ENCODE measurements at places on chromosomes 5 and 9.

DNA sequence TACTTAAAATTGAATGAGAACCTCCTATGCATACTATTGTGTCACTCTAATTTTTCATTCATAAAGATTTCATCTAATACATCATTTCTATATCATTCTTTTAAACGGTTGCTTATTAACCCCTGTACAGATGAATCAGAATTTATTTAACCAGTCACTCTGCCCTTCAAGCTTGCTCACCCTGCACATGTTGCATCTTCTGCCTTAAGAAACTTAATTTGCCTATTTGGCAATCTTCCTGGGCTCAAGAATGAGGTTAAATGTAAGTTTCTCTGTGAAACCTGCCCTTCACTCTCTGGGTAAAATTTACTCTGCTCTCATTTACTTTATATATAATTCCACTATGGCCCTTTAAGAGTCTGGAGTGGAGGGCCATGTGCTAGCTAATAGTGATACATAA lies 434.7 kb upstream of the ZNF608 start:
- DNase-seq = no peak

GRCh38 chr9:94799578-94800264 lies 73.2 kb downstream of the AOPEP start:
- no peak for DNase-seq

GRCh38 chr9:125747765-125748445 lies 732 bp downstream of the PBX3 start:
- DNase-seq = no peak

GRCh38 chr9:81035171-81035570 lies 654.2 kb downstream of the TLE1 start:
- DNase-seq = peak; percentile 68

- DNase-seq = no peak
These were observed 391.8 kb downstream of the ARHGEF28 start for GRCh38 chr5:74017786-74018211.

- DNase-seq = no peak
These were observed 20.2 kb downstream of the FUBP3 start for GRCh38 chr9:130599625-130600024.

DNA sequence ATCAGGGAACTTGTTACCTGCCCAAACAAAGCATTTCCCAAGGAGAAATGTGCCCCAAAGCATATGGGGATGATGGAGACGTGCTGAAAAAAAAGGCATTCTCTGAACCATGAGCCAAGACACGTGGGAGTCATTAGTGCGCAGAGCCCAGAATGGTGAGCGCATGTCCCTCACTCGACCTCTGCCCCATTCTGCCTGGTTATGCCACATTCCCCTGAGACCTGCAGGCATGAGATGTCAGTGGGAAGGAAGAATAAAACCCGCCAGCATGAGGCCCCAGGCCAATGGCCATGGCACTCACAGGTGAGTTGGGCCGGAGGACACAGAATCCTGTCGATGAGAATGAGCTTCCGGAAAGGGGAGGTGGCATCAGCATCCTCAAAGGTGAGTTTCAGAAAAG lies 228.9 kb downstream of the CDK5RAP2 start:
- no peak for DNase-seq

GRCh38 chr5:125011419-125011818 lies 265.0 kb upstream of the ZNF608 start:
- no peak for DNase-seq

- peak; percentile 41 for DNase-seq
These were observed 104.9 kb downstream of the CFAP90 start for GRCh38 chr5:7745882-7746610.

DNA sequence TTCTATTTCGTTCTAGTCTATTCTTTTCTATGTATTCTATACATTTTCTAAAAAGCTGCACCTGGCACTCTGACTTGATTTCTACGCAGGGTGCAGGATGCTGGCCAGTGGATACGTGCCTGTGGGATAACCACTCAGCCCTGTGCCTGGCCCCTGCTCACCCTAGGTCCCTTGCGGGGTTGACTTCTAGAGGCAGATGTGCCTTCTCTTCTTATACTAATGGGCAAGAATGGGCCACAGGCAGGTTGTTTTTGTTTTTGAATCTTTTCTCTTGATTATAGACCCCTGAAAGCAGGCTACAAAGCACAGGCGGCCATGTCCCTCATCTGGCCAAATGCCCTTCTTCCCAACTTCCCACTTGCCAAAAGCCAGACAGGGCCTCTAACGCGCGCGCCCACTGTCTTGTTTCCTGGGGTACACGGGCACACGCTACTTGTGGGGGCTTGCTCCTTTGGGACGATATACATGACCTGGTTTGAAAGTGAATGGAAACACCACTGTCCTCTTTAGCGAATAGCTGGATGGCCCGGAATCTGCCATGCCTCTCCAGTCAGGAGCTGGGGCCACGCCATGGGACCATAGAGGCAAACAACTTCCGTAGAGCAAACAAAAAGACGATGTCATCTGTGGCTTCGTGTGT lies 162.7 kb upstream of the IRX2 start:
- DNase-seq = no peak

DNA sequence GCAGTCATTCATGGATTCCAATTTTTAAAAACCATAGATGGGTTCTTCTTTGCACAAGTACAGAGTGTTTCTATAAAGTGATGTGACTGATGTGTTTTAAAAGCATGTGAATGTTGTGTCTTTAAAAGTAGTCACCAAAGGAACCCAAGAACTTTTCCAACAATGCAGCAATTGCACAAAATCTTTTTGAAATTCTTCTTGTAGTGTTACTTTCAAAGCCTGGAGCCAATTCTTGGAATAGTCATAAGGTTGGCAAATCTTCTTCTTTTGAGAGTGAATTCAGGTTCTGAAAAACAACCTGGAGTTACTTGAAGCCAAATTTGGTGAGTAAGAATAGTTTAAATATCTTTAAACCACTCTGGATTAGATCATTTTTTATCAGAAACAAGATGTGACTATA lies 10.5 kb downstream of the GRAMD2B start:
- no peak for DNase-seq

DNA sequence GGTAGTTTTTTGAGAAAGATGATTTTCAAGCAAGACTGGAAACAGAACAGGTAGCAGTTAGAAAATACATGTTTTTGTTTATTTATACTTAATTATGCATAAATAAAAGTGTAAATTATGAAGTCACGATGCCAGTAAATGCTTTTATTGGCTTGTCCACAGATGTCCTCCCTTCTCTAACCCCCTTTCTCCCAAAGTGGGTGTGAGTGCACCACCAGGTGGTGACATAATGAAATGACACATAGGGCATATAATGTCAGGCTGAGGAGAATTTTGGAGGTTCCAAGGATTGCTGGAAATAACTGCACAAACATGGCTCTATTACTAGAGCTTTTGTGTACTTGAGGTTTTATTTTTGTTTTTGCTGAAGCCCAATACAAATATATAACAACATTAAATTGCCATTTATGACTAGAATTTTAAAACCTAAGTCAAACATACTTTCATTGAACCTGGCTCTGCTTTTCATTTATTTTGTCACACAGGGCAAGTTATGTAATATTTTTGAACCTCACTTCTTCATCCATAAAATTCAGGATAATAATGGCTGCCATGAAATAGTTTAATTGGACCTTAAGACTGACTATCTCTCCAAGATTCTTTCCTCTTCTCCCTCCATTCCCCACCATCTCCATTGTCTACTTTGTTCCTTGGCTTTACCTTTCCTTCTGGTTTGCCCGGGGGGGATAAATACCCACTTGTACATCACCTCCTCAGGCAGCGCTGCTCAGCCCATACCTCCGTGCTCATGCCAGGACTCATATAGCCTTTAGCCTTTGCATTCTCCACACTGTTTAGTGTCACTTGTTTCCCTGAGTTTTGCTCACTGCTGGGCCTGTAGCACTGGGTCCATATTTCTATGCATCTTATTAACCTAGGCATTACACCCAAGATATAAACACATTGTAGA lies 168.8 kb downstream of the PDE4D start:
- peak; percentile 2 for DNase-seq

- peak; percentile 3 for DNase-seq
These were observed 57.2 kb downstream of the COL5A1 start for GRCh38 chr9:134698587-134699342.

DNA sequence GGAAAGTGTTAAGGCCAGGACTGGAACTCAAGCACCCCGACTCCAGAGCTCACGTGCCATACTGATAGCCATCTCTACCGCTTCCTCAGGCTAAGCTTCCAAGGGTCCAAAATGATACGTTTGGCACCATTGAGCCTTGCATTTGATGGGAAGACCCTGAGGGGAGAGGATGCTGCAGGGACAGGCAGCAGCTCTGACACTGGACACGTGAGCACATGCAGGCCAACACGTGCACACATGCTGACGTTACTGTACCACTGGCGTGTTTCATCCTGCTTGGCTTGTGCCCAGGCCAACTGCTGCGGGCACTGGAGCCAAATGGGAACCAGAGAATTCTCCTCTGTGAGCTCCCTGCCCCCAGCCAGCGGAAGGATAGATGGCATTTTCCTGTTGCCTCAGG lies 5.2 kb downstream of the FAT2 start:
- no peak for DNase-seq

DNA sequence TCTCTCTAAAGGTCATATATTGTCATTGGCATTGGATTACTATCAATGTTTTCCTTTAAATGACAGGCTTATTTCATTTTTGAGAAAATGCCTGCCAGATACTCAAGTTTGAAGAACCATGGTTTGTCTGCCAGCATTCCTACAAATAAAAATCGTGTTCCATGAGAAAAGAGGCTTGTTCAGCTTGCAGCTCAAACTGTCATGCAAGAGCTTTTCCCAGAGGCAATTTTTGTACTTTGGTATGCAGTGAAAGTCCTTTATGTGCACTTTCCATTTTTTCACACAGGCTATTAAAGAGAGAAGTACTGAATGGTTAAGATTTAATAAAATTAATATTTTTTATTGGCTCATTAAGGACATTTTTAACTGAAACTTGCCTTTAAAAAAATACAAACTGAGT lies 110.4 kb downstream of the FBXO4 start:
- no peak for DNase-seq

- no peak for DNase-seq
These were observed 426.8 kb upstream of the CTNND2 start for GRCh38 chr5:12330993-12331588.

GRCh38 chr9:77743386-77743785 lies 95.3 kb upstream of the GNA14 start:
- DNase-seq = no peak

DNA sequence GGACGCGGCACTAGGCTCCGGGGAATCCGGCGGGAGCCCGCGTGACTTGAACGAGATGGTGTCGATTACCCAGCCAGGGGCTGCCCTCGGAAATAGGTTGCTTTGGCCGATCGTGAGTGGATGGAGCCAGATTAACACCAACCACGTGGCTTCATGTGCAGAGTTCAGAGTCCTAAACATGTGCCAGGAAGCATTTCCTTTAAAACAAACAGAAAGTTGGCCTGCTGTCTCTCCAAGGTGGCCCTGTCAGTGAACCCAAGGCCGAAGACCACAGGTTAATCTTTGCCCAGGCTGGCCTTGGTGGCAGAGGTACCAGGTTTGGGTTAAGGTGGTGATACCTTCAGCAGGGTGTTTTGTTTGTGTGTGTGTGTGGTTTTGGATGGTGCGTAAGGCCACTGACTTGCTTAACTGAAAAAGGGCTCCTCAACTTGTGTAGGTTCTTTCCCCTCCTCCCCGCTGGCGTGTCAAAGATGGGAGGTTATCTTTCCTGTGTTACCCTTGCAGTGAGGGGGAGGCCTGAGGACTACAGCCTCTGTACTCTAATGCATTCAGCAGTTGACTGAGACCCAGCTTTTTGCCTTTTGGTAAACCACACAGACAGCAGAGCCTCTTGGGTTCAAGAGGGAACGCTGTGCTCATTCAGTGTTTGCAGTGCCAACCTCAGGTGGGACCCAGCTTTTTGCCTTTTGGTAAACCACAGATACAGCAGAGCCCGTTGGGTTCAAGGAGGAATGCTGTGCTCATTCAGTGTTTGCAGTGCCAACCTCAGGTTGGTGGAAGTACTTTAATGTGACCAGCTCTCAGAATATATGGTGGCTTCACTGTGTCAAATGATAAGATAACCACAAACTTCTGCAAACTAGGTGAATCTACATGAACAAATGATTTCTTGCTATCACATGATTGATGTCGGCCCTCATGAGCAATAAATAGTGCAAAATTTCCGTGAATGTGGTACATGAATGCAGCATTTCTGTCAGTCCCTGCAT lies 1.4 kb downstream of the IQGAP2 start:
- peak; percentile 96 for DNase-seq

GRCh38 chr5:179219661-179220620 lies 125.3 kb downstream of the ADAMTS2 start:
- DNase-seq = no peak

DNA sequence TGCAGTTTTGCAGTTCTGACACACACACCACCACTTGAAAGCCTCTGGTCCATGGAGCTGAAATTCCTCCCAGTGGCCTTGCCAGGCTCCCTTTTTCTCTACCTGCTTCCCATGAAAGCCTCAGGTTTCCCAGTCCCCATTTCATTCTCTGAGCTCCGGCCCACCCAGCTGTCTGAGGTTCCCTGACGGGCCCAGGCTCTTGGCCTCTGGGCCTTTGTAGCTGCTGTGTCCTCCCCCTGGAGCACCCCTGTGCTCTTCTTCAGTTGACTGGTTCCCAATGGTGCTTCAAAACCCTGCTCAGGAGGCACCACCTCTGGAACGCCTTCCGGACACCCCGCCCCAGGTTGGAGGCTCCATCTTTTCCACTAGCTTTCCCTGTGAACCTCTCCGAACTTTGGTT lies 155.9 kb upstream of the SHB start:
- no peak for DNase-seq

DNA sequence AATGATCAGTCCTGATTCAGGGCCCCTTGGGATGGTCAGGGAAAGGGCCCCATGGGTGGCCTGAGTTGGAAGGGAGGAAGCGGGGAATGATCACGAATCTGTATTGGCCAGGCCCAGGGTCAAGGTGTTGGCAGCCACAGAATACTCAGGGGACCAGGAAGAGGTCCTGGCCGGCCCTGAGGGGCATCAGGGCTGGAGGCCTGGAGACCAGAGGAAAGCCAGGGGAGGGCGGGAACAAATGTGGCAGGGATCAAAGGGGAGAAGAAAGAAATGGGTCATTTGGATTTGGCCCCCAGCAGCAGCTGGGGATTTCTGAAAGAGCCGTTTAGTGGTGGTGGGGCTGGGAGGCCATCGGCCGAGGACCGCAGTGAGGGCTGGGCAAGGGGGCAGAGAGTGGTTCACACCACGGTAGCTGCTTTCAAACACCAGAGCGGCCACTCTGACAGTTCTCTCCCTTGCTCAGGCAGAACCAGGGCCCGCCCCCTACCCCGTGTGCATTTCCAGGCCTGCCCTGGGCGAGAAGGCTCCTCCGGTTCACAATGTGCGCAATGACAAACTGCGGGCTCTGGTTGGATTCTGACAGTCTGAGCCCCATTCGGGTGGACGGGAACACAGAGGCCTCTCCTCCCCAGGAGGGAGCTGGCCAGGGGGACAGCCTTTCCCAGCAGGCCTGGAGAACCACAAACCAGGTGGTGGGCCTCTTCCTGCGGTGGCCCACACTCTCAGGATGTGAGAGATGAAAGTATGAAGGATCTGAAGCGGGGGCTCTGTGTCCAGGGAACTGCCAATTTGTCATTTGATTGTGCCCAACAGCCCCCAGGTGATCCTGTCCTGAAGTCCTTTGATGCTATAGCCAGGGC lies 220.3 kb upstream of the IER5L start:
- no peak for DNase-seq

DNA sequence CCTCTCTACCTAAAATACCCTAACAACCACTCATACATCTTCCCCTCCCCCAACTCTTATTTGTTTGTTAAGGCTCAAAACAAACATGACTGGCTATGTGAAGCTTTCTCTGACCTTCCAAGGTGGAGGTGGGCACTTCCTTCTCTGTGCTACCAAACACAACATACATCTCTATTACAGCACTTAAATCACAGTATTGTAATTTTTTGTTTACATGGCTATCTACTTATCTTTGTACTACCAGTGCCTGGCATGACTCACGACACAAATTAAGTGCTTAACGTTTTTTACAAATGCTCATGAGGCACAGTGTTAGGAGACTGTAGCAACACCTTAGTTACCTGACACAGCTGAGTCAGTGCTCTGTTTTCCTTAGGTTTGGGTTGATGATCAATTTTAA lies 18.6 kb downstream of the HOMER1 start:
- DNase-seq = no peak
